Upper lobe of left lung (tissue), 6 donors: ENCODE measurements at places on chromosomes 4 and X.

GRCh38 chr4:123876671-123877101 is 480.1 kb downstream of the SPRY1 start:
- DNase-seq, result no peak

- no peak for DNase-seq
Measured at GRCh38 chr4:109910256-109910655, 2.4 kb upstream of the EGF start.

GRCh38 chrX:47662144-47662657 is 3.2 kb upstream of the UXT start:
- DNase-seq, result no peak

DNA sequence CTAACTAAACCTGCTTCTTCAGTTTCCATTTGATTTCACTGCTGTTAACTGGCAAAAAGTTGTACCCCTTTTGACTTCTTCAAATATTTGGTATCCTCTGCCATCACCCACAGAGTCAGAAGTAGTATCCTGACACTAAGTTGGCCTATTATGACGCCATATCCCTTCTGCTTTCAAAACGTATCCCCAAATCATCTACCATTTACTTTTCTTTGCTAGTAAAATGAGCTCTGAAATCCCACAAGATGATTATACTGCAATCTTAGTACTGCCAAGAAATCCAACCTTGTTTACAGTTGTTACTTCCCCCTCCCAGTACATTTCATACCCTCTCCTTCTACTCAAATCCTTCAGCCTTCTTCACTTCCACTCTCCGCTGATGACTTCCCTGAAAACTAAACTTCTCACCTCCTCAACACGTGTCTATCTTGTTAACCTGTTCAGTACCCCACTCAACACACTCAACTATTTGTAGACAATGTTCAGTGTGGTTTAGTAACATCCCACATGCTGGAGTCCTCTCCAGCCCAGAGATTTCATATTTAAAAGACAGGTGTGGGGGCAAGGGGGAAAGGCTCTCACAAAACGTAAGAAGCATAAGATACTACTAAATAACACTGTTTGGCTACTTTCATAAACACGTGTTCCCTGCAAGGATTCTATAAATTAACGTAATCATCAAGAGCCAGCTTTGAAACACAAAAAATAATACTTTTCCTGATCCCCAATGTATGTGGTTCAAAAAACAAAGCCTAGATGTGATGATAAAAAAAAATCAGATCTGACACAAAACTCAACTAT is 1.3 kb downstream of the NAF1 start:
- DNase-seq, result no peak

- DNase-seq, result no peak
Measured at GRCh38 chr4:163193717-163194116, 27.0 kb upstream of the NAF1 start.

DNA sequence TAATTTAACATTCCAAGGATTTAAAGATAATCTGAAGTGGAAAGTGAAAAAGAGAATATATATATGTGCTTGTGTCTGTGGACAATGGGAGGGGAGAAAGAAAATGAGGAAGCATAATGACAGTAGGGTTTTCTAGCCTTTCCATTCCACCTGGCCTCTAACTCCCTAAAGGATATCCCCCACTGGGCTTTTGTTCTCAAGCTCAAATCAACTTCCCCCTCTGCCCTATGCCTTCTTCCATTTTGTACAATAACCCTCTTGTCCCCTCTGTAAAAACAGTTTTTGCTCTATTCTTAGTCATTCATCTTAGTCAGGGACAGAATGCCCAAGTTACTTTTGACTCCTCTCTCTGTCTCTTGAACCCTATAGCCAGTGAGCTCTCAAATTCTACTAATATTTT is 23.6 kb downstream of the ANTXR2 start:
- no peak for DNase-seq

DNA sequence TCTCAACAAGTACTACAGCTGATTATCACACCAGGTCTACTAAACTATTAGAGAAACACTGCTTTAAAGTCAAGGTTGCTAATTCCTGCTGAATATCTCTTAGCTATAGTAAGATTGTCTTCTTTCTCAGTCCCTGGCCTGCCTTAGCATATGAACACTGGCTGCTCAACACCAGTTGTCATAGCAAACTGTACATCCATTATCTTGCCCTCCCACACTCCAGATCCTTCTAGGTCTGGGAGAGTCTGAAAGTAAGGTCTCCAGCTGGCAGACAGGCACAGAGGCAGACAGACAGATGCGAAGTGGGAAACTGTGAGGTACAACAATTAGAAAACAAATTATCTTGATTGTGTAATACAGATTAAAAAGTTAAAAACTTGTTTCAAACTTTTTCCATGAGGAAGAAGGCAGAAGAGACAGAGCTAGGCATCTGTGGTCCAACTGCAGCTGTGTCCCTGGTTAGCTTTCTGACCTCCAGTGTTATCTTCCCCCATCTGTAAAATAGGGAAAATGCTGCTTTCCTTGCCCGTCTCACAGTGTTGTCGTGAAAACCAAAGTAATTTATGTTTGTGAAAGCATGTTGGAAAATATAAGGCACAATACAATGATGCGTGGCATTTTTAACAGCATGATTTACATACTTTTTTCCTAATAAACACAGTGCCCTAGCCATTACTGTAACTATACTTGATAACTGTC is 133.8 kb downstream of the KLHL13 start:
- DNase-seq, result no peak

DNA sequence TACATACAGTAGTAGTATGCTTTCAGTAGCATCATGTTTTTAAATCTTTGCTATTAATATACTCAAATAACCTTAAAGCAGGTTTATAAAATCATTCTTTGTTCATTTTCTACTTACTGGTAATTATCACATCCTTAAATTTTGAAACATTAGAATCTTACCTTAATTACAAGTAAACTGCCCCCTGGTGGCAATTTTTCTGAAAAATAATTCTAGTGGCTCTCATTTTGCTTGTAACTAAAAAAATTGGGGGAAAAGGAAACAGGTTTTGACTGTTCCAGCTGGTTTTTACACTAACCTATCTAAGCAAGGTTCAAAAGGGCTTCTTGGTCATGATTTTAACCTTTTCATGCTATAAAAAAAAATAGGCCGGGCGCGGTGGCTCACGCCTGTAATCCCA is 18.5 kb upstream of the DCAF4L1 start:
- no peak for DNase-seq

DNA sequence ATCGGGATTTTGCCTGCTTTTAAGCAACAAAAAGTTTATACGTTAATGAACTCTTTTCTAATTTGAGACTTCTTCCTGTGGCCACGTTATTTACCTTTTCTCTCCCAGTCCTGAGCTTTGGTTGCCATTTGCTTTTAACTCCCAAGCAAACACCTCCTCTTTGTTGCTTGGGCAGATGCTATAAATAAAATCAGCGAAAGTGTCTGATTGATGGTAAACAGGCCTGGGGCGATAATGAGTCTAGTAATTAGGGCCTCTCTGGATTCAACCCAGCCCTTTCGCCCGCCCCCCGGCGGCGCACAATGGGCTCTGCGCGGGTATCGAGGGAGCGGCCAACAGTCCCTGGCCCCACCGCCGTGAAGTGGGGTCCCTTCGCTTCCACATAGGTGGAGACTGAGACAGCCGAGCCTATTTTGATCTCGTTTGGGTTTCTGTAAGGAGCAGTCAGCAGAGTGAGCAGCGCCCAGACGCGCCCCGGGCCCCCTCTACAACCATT is 790 bp downstream of the CLGN start:
- no peak for DNase-seq

DNA sequence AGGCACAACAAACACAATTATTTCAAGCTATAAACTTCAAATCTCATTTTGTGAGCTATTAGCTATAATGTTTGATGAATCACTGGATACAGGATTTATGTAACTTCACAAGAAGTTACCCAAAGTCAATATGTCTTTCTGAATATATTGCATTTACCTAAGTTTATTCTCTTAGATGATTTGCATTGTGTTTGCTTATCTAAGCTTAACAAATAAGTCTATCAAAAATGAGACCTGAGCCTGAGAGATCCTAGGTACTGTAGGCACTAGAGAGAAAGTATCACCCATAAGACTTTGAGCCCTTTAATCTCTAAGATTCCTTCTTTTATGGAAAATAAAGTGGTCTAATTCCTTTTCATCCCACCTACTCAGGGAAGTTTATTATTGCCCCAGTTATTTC is 178.2 kb downstream of the NAF1 start:
- no peak for DNase-seq

DNA sequence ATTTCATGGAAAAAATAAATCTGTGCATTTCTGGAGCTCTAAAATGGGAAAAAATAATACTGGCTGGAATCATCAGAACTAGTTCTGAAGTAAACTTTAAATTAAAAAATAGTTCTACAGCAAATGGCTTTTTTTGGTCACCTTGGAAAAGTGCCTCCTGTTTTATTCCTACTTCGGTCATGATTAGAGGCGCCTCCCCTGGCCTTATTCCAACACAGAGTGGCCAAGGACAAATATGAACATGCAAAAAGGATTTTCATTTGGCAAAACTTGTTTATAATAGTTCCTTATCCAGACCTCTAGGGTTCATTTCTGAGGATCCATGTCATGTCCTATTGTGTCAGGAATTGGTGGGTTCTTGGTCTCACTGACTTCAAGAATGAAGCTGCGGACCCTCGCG is 11.1 kb upstream of the KLF8 start:
- DNase-seq, result no peak

- no peak for DNase-seq
Measured at GRCh38 chr4:138509346-138509745, 267.2 kb upstream of the SLC7A11 start.

GRCh38 chr4:183852910-183853547 is 52.1 kb upstream of the STOX2 start:
- DNase-seq, result no peak
